ENCODE measurements at places on chromosomes 2 and 18. TPM values are rescaled to one million over a fixed set of nuclear protein-coding genes. Genes with fewer than 3 reads are reported as not detected.

KLHL30 gene
- not detected for total RNA-seq

UGT1A4 gene
- not detected for total RNA-seq

GATA6 gene
- total RNA-seq, result not detected

ASIC4 gene
- total RNA-seq, result not detected

PAIP2B gene
- 0.74 TPM for total RNA-seq

NOSTRIN gene
- total RNA-seq, result not detected

DCDC2C gene
- not detected for total RNA-seq

RTP5 gene
- not detected for total RNA-seq

MYO7B gene
- total RNA-seq, result 0.54 TPM

B3GNT7 gene
- not detected for total RNA-seq

CFAP65 gene
- total RNA-seq, result not detected

SCYGR4 gene
- total RNA-seq, result not detected

LBX2 gene
- total RNA-seq, result 0.42 TPM

PLB1 gene
- 0.98 TPM for total RNA-seq

TYW5 gene
- 13.4 TPM for total RNA-seq

DNER gene
- total RNA-seq, result not detected

NEU2 gene
- not detected for total RNA-seq

MAPRE3 gene
- 2.2 TPM for total RNA-seq

DBI gene
- total RNA-seq, result 126 TPM

IL1RL1 gene
- 16.2 TPM for total RNA-seq

SERPINB7 gene
- total RNA-seq, result not detected

SLC4A5 gene
- total RNA-seq, result 3.7 TPM

REG1B gene
- not detected for total RNA-seq

All from T-helper 1 cell treated with Interleukin-12 subunit alpha and Interleukin-12 subunit beta and Interleukin-4 antibody, amounts not matched to agents 30 ng/mL and 1 ng/mL, for 36 hours (primary cell).